ENCODE measurements at places on chromosomes 13 and 19.

DNA sequence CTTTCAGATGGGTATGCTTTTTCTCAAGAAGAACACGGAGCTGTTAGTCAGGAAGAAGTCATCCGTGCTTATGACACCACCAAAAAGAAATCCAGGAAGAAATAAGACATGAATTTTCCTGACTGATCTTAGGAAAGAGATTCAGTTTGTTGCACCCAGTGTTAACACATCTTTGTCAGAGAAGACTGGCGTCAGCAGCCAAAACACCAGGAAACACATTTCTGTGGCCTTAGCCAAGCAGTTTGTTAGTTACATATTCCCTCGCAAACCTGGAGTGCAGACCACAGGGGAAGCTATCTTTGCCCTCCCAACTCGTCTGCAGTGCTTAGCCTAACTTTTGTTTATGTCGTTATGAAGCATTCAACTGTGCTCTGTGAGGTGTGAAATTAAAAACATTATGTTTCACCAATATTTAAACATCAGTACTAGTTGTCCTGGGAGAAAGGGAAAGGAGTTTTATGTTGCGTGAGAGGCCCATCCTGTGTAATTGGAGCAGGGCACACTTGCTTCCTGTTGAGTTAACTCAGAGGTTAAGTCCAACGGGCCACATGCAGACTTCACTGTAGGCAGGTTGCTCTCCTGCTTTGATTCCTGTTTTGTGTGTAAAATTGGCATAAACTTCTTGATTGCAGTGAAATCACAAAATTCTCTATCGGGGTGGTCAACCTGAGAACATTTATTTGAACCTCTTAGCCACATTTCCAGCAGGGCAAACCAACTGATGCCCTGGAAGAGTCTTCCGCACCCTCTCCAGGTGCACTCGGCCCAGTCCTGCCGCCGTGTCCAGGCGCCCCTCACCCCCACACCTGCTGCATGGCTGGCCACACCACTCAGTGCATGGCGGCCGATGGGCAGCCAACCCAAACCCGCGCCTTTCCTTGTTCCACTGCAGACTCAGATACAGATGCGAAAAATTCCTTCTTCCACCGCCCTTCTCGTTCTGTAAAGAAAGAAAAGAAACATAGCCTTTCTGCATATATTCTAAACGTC is 31.6 kb downstream of the SHISA2 start:
- DNase-seq = peak; percentile 4

GRCh38 chr19:16261584-16262368 is 62.9 kb upstream of the KLF2 start:
- no peak for DNase-seq

DNA sequence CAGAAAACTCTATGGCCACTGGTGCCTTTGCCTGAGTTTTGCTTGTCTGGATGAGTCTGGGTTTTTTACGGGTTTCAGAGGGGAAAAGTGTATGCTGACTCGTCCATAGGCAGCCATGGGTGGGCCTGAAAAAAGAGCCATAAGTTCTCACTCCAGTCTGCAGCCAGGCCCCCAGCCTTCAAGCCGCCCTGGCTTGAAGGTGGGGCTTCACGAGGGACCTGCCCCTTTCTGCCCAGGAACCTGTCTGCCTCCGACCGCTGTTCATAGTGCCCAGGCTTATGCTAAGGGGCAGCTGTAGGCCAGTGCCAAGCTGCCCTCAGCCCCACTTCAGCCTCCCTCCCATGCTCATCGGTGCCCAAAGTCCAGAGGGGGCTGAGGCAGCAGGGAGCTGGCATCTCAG is 385.2 kb downstream of the PCDH9 start:
- no peak for DNase-seq

GRCh38 chr19:11322269-11323024 is 17.0 kb downstream of the RAB3D start:
- DNase-seq = no peak

DNA sequence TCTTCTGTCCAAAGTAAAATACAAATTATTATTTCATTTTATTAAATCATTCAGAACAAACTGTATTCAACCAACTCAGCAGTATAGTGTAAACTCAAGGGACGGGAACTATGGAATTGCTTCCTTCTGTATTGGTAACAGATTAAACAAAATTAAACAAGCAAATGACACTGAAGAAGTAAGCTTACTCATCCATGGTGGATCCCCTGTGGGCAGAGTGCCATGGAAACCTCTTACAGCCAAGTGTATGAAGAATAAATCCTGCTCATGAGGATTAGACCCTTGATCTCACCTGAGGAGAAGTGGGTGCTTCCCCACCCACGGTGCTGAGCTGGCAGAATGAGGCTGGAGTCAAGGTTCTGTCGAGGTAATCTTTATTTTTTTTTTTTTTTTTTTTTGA is 18.0 kb upstream of the RFXAP start:
- no peak for DNase-seq

DNA sequence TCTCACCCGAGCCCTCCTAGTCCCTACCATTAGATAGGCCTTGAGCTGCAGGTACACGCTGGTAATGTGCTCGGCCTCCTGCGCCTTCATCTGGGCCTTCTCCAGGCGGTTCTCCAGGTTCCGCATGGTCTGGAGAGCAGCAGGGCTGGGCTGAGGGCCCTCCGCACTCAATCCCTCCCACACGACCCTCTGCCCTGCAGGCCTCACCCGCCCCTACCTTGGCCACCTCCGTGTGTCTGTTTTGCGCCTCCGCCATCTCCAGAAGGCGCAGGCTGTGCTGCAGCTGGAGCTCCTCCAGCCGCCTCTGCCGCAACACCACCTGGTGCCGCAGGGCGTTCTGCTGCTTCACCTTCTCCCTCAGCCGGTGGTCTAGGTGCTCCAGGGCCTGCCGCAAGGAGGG is 7.5 kb upstream of the RGL3 start:
- DNase-seq = no peak

GRCh38 chr13:84500016-84500415 is 617.7 kb upstream of the SLITRK1 start:
- DNase-seq = no peak

DNA sequence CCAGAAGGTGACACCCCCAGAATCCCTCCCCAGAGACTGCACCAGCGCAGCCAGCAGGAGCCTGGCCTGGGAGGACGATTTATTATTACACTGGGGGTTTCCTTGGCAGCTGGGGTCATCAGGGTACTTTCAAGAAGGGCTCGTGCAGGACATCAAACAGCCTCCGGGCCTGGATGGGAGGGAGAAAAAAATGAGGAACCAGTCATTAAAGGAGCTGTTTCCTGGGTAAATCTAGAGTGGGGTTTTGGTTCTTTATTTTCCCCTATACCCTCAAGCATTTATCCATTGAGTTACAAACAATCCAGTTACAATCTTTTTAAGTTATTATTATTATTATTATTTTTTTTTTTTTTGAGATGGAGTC is 3.1 kb downstream of the POLR1G start:
- DNase-seq = no peak

DNA sequence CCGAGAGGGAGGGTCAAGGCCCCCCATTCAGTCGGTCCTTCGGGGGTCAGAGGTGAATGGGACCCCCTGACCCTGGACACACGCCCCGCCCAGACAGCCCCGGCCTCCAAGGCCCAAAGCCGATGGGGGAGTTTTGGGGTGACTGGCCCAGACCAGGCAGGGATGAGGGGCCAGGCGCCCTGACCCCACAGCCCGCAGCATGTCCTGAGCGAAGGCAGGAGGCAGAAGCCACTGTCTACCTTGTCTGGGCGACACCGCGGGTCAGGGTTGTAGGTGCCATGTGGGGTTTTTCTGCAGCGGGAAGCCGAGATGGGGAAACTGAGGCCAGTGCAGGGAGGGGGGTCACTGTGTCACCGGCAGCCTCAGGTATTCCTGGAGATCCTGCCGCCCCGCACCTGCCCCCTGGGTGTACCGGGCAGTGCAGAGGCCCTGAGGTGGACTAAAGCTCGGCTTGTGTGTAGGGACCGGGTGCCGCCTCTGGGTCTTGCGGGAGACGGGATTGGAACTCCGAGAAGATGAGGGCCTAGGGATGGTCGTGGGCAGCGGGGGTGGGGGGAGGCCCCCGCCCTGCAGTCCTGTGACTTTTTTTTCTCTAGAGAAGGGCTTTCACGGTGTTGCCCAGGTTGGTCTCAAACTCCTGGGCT is 8.5 kb downstream of the ARID3A start:
- no peak for DNase-seq

GRCh38 chr13:34216256-34216655 is 398.3 kb downstream of the RFC3 start:
- no peak for DNase-seq

GRCh38 chr19:11227195-11227886 is 12.1 kb upstream of the ANGPTL8 start:
- no peak for DNase-seq

- DNase-seq = no peak
These were observed 1.2 kb upstream of the EEF2 start for GRCh38 chr19:3986260-3987041.

DNA sequence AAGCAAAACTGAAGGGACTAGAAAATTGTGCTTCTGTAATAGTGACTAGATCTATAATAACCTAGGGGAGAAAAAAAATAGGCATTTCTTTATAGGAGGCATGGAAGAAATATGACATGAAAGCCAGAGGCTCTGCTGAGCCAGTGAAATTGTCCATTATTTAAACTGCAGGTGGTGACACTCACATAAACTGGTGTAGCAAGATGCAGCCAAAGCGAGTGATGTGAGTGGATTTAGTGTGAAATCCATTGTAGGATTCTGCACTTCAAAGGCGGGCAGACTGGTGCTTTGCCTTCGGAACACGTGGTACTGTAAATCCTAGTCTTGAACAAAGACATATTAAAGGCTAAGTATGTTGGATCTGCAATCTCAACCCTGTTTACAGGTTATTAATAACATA is 361.9 kb downstream of the TBC1D4 start:
- DNase-seq = no peak

DNA sequence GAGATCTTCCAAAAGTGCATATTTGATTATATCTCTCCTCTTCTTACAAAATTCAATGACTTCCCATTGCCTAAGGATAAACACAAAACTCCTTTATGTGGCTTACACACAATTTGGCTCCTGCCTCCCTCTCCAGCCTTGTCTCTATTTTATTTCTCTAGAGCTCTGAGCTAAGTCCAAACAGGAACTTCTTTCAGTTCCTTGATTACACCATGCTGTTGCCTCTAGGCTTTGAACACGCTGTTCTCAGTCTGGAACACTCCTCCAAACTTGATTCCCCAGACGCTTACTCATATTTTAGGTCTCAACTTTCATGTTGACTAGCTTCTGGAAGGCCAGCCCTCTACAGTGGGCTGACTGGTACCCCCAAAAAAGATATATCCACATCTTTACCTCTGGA is 258.5 kb downstream of the COG6 start:
- no peak for DNase-seq

- DNase-seq = no peak
These were observed 15.2 kb downstream of the THOP1 start for GRCh38 chr19:2800506-2800905.

DNA sequence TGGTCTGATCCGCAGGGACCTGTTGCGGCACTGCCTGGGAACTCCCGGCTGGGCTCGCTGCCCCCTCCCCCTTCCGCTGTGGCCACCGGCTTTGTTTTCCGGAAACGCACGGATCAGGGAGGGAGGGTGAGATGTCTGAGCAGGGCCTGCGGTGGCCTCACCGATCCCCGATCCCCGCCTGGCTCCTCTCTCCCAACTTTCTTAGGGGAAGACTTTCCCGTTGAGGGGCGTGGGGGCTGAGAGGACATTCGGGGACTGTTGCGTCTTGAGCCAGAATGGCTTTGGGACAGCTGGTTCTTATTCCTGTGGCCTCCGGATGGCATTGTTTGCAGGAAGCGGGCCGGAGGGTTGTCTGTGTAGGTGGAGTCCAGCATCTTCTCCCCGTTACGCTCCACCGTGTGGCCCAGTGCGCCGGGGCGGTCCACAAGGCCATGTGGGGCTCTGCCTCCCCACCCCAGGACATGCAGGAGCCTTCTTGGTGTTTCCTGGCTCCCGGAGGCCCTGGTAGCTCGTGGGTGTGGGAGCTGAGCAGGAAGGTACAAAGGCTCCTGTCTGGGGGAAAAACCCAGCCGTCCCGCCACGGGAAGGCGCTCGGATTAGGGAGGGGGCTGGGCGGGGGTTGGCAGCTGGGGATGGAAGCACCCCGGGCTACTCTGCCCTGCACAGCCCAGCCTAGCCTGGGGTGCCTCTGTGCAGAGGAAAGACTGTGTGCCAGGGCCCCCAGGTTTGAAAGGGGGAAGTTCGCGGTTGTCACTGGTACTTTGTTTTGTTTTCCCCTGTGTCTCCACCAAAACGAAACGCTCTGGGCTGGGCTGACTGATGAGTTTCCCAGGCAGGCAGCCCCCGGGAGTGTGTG is 1.3 kb downstream of the CSNK1G2 start:
- no peak for DNase-seq

DNA sequence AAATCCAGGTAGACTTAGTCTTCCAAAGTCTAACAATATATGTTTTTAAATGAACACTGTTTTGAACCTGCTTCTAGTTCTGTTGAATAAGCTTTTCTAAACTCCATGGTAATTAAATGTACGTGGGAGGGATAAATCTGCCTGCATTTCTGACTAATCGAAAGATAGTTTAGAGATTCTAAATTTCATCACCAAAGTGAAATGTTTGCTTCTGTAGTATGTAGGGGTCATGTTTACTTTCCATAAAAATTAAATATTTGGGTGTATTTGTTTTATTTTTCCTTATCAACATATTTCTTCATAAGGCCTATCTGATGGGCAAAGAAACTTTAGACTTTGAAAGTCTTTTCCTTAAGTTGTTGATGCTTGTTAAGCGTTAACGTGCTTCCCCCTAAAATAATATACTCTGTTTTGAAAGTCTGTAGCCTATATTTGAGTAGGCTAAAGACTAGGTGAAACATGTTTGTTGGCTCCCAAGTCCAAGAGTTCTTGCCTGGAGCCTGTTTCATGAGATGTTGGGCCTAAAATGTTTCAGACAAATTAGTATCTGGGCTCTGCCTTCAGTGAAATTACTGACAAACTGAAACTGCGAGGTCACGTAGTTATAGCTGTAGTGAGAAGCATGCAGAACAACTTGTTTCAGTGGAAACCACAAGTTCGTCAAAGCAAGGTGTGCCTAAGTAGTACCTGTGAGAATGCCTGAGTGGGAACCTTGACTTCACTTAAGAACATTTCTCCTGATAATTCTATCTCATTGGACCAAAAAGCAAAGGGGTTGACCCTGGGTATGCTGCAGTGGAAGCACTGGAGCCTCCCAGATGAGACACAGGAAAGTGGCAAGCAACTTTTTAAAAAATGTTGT is 126.2 kb downstream of the LMO7 start:
- no peak for DNase-seq

DNA sequence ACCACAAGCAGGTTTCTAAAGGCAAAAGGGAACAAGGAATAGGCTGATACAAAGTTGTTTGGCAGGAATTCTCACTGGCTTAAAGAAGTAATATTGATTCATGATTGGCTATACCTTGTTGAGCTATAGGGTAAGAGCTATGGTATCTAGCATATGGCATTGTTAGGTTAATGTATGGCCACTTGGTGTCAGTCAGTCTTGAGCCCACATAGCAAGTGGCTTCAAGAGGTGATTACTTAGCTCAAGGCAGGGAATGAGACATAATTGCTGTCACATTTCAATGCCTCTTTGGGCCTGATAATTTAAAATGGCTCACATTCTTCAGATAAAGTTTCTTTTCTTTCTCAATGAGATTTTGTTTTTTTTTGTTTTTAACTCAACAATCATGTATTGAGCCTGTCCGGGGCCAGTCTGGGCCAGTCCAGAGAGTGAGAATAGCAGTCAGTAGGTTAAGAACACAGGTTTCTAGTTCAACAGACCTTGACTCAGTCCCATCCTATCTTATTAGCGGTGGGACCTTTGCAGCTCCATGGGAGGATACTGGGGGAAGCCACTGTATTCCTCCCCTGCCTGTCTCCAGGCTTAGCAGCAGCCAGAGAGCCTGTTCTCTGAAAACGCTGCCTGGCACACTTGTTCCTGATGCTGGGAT is 45.8 kb upstream of the RCBTB2 start:
- no peak for DNase-seq

Measured in GM04503 (cell line).